Mucosa of gallbladder (tissue), 1 donor: ENCODE measurements at places on chromosomes 7 and 10.

- no peak for DNase-seq
These were observed 13.9 kb downstream of the NAPEPLD start for GRCh38 chr7:103134836-103135554.

DNA sequence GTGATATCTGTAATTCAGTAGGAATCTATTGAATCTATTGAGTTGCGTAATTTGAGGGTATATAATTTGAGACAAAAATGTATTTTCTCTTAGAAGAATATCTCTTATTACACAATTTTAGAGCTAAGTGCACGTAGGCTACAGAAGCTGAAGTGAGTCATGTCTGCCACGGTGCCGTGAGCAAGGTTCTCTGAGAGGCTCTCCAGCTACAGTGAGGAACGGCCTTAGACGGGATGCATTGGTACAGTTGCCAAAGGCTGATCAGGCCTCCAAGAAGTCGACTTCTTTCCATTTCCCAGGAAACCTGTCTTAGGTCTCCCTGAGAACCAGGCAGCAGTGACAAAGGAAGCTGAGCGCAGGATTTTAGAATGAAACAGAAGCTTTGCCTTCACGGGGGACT, 28.6 kb downstream of the TCERG1L start:
- DNase-seq, result no peak

DNA sequence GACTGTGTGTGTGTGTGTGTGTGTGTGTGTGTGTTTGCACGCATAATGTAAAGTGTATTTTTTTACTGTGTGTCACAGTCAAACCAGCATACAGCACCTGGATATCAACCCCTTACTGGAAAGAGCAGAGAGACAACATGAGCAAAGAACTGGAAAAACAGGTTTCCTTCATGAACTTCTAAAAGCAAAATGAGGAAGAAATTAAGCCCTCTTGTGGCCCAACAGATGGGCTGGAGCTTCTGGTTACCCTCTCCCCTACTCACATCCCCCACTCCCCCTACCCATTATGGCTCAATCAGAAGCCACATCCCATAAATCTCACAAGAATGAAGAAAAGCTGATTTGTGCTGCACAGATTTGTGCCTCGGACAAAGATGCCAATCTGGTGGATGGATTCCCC, 36.2 kb downstream of the PDE1C start:
- DNase-seq, result no peak

- DNase-seq, result no peak
These were observed 8.3 kb downstream of the LSM5 start for GRCh38 chr7:32481921-32482320.
